ENCODE measurements at places on chromosomes 12 and 14. TPM values are rescaled to one million over a fixed set of nuclear protein-coding genes. Genes with fewer than 3 reads are reported as not detected.

HOXC4 gene
- total RNA-seq: 17.1 TPM

OAS1 gene
- 17.3 TPM for total RNA-seq

GDF3 gene
- not detected for total RNA-seq

CMA1 gene
- total RNA-seq: 0.71 TPM

ORMDL2 gene
- 31.1 TPM for total RNA-seq

CAPZA3 gene
- total RNA-seq: not detected

TEDC1 gene
- total RNA-seq: 7.9 TPM

CPNE6 gene
- total RNA-seq: 0.32 TPM

KRT73 gene
- total RNA-seq: not detected

EXOC5 gene
- 98.6 TPM for total RNA-seq

A2ML1 gene
- total RNA-seq: not detected

KCNC2 gene
- not detected for total RNA-seq

KRT82 gene
- not detected for total RNA-seq

PTPRB gene
- 53.4 TPM for total RNA-seq

SERPINA3 gene
- total RNA-seq: 279 TPM

CABP1 gene
- 5.5 TPM for total RNA-seq
